Kasumi-1 (cell line): ENCODE measurements at places on chromosomes 3 and 15.

DNA sequence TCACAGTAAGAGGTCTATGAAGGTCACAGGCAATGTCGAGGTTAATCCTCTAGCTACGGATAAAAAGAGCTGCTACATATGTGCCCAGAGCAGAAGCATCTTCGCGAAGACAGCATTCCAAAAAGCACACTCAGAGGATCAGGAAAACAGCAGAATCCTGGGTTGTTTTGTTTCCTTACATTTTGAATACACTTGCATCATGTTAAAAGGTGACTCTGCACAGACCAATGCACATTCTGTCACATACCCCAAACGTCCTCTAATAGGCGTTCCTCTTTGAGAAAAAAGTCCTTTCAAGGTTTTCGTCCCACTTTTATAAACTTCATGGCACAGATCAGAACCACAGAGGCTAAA is 52.7 kb downstream of the VGLL4 start:
- no peak for DNase-seq

GRCh38 chr3:159584421-159584820 is 404.2 kb upstream of the IL12A start:
- DNase-seq, result no peak

- DNase-seq, result no peak
Measured at GRCh38 chr15:42672444-42672843, 64.5 kb downstream of the CDAN1 start.

DNA sequence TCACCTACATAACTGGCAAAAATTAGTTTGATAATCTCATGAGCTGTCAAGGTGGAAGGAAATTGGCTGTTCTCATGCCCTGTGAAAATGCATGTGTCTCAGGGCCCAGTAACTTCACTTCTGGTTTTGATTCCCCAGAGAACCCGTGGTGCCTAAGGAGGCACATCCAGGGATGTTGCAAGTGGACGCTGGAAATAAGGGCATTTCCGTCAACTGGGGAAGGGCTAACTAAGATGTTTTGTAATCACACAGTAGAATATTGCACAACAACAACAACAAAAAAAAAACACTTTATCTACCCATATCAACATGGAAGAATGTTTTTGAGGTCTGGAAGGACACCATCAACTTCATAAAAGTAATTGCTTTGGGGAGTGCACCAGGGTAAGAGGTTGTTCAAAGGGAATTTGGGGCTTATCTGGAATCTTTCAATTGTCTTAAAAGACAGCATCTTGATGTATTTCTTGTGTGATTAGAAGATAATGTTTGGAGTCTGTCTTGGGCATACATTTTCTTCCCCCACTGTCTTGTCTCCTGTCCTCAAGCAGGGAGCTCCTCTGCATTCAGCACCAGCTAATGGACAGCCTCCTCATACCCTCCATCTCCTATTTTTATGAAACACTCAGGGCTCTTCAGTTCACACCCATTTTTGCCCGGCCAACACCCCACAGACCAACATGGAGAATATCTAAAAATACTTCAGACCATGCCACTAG is 37.2 kb upstream of the PRR20G start:
- DNase-seq, result no peak

DNA sequence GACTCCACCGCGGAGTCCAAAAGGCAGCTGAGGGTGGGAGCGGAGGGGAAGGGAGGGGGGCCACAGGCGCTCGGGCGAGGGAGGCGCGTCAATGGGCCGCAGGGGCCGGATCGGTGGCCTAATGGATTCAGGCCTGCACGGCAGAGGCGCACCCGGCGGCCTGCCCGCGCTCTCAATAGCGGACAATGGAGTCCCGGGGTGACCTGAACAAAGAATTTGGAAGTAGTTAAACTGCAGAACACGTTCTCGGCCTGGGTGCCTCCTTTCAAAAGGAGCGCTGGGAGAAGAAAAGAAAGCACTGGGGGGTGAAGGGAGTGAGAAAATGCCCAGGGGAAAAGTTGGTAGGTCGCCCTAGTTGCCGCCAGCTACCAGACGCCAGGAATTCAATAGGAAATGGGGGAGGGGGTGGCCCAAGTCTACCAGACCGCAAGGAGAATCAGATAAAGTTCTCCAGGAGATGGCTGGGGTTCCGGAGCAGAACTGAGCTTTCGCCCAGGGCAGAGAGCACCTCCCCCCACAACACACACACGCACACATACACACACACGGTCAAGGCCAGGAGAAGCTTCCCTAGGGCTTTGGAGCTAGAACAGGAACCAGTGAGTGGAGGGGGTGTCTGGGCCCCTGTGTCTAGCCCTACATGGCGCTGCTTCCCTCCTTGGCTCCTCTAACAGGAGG is 25.8 kb upstream of the POLG start:
- DNase-seq, result no peak

DNA sequence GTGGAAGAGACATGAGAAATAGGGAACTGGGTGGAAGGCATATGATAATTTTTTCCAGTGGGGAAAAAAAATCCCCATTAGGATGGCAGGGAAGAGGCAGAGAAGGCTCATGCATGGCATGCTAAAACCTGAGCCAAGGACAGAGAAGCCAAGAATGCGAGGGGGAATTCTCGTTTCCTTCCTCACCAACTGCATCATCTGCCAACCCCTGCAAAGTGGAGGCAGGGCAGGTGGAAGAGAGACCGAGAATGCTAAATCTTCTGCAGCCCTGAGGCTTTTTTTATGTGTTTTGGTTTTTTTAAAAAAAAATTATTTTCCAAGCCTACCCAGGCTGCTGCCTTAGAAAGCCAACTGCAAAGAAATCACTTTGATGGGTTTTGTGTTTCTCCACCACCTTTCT is 54.3 kb upstream of the CCDC174 start:
- DNase-seq, result no peak

DNA sequence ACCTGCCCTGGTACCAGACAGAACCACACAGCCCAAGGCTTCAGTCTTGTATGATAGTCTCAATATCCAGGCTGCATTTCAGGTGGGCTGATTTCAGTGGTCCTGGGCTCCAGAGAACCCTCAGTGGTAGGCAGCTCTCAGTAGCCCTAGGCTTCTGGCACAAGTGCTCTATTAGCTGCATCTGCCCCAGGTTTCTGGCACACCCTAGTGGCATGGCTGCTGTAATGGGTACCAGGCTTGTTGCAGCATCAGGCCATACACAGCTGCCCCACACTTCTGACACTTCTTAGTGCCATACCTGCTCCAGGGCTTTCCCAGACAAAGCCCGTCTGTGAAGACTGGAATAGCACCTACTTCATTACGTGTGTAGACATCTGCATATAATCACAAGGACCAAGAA is 1062.2 kb upstream of the EPHA6 start:
- DNase-seq, result no peak

DNA sequence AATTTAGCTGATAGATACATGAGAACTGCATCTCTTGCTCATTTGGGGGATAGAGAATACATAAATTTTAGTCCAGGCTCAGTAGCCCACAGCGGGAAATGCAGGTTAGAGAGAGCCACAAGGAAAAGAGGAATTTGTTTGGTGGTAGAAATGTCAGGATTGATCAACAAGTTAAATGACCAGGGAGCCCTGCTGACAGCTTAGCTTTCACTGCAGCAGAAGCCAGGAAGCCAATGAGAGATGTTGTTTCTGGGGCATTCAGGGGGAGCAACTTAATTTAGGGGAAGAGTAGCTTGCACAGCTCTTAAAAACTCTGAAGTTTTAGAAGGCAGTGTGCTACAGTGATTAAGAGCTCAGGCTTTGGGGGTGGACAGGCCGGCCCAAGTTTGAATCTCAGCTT is 22.7 kb downstream of the ARHGEF26 start:
- DNase-seq, result no peak

GRCh38 chr3:186806089-186807055 is at the start of gene RFC4:
Gene RFC4, minus strand, starts transcription at chr3:186806482. Its CDS starts 1,769 bp downstream, at chr3:186804713.
- peak; percentile 82 for DNase-seq

DNA sequence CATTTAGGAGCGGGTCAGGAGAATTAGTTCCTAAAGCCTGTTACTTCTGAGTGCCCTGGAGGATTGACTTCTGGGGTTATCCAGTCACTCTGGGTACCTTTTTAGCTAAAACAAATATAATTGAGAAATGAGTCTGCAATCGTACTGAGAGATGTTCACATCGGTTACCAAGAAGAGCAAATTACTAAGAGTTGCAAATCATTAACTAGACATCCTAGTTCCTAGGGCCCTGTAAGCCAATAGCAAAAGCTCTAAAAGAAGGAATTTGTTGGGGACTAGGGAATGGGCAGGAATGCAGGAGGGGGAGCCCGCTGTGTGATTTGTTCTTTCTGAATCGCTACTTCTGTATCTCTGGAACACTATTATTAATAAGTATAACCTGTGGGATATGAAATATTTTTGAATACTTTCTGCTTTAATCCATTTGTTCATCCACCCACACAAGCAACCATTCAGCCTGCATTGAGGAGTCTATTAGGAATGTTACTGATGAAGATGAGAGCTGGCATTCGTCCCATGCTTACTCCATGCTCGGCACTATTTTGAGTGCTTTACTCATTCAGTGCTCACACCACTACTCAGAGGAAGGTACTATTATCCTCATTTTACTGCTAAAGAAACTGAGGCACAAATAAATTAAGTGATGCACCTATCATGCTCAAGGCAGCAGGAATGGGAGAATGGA is 31.5 kb upstream of the KY start:
- DNase-seq, result no peak

GRCh38 chr3:123909785-123910184 is 25.7 kb upstream of the MYLK start:
- DNase-seq, result no peak

DNA sequence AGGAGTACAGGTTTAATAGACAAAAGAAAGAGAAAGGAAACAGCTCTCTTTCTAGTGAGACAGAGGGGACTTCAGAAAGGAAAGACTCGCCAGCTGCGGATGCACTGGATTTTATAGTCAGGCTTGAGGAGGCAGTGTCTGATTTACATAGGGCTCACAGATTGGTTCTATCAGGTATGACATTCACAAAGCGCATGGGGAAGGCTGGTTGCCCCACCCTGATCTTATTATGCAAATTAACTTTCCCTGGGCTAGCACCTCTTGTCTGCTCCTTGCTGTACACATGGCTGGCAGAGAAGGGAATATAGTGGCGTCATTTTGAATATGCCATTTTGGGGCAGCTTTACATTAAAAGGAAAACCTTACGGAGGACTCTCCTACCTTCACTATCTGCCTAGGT is 938.4 kb upstream of the SEMA6D start:
- DNase-seq, result no peak

- DNase-seq, result no peak
Measured at GRCh38 chr3:55521738-55522421, 34.8 kb upstream of the WNT5A start.

DNA sequence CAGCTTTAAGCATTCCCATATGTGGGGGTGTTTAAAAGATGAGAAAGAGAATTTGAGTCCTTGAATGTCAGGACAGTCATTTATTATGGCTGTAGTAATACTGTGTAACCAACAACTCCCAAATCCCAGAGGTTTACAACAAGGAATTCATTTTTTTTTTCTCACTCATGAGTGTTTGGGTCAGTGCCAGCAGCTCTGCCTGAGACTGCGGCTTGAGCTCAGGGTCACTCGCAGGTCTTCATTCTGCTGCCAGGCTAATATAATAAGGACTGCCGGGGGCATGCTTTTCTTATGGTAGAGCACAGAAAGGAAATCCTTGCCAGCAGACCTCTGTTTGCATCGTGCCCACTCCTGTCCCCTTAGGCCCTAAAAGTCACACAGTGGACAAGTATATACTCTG is 277.9 kb upstream of the LMCD1 start:
- no peak for DNase-seq

- no peak for DNase-seq
Measured at GRCh38 chr15:38438031-38438986, 15.6 kb upstream of the FAM98B start.

- DNase-seq, result no peak
Measured at GRCh38 chr15:58492661-58493397, 61.0 kb downstream of the LIPC start.
